GM23248 (cell line): ENCODE measurements at places on chromosomes 2 and 18. TPM values are rescaled to one million over a fixed set of nuclear protein-coding genes. Genes with fewer than 3 reads are reported as not detected.

The KIF5C gene
- 0.11 and 0.13 TPM in 2 replicates for total RNA-seq

The NPAS2 gene
- 10.8 and 13.7 TPM in 2 replicates for total RNA-seq

The FIGN gene
- total RNA-seq: 0.51 and 0.76 TPM in 2 replicates

GRCh38 chr2:36356298-36356989 is 866 bp downstream of the CRIM1 start:
- peak overlapping the region; percentile 93 for H3K27ac ChIP-seq
- DNase-seq: peak; percentile 77
- peak overlapping the region; percentile 99 for H3K4me3 ChIP-seq
- peaks cover 51% of the 10 kb centered on the region for H3K4me1 ChIP-seq
- H3K36me3 ChIP-seq: peaks cover 16% of the 10 kb centered on the region; the same call in 1 of the 2 replicates

DNA sequence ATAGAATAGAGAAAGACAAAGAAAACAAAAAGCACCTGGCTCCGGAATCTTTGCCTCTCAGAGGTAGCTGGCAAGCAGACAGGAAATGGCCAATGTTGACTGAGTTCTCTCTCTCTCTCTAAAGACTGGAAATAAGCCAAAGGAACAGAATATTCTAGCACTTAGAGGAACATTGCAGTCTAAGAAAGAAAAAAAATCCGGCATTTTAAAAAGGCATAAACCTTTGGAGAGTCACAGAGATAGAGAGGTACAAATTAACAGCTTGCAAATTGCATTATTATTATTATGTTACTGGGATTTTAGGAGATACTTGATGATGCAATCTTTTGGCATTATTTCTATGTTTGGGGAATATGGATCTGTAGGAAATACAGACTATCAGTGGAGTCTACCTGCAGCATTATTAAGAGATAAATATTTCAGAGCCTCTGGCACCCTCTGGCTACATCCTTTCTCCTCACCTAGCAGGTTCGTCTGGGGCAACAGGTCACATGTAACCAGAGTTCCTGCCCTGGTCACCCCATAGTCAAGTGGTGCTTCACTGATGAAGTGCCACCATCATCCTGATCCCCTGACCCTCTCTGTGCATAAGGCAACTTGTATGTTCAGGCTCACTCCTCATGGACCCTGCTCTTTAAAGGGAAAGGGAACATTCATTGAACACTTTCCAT is 318.9 kb upstream of the ACVR2A start:
- H3K36me3 ChIP-seq: no peaks in the 10 kb centered on the region
- no peaks in the 10 kb centered on the region for H3K4me1 ChIP-seq
- no peak for DNase-seq

DNA sequence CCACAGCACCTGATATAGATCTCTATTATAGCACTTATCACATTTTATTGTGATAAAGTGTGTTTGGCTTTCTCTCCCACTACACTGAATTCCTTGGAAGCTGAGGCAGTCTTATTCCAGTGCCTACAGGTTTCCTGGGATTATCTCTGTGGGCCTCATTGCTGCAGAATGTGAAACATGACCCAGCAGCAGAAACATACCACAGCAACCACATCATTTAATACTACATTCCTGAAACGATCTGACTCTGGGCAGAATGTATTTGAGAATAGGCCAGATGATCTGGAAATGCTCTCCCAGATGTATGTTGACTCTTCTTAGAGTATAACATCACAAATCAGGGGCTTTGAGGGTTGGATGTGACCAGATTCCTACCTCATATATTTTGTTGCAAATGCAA is 323.5 kb upstream of the TANK start:
- peak overlapping the region; percentile 48 for H3K27ac ChIP-seq
- H3K27me3 ChIP-seq: no peaks in the 10 kb centered on the region
- peak; percentile 90 for DNase-seq
- H3K4me3 ChIP-seq: no peak overlapping the region
- H3K36me3 ChIP-seq: no peaks in the 10 kb centered on the region

The RIT2 gene
- not detected in 2 replicates for total RNA-seq

GRCh38 chr18:11570769-11571412 is 38.5 kb upstream of the SLC35G4 start:
- no peaks in the 10 kb centered on the region for H3K4me1 ChIP-seq
- no peak overlapping the region for H3K27ac ChIP-seq
- peak; percentile 55 for DNase-seq
- H3K36me3 ChIP-seq: no peaks in the 10 kb centered on the region
- peaks cover 19% of the 10 kb centered on the region for H3K27me3 ChIP-seq
- H3K4me3 ChIP-seq: no peak overlapping the region

DNA sequence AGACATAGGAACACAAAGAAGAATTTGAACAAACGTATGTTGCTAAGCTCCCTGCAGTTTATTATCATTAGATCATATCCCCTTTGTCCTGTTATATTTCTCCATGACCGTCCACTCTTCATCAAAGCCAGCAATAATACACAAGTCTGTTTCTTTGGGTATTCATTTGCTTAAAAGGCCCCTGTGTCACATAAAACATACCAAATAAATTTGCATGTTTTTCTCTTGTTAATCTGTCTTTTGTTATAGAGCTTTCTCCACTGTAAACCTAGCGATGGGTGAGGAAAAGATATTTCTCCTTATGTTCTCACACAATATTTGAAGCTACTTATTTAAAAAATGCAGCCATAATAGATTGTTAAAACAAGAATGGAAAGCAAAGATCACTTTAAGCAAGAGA is 42.9 kb upstream of the REL start:
- no peaks in the 10 kb centered on the region for H3K4me1 ChIP-seq
- H3K27me3 ChIP-seq: peaks cover 21% of the 10 kb centered on the region
- no peaks in the 10 kb centered on the region for H3K36me3 ChIP-seq
